ENCODE measurements at places on chromosomes 6 and 20.

- no peak for DNase-seq
Measured at GRCh38 chr6:132830334-132830751, 16.0 kb downstream of the RPS12 start.

GRCh38 chr20:5540091-5540490 lies 210.1 kb upstream of the SHLD1 start:
- DNase-seq: no peak

- no peak for DNase-seq
Measured at GRCh38 chr20:32433311-32434021, 75.3 kb downstream of the ASXL1 start.

DNA sequence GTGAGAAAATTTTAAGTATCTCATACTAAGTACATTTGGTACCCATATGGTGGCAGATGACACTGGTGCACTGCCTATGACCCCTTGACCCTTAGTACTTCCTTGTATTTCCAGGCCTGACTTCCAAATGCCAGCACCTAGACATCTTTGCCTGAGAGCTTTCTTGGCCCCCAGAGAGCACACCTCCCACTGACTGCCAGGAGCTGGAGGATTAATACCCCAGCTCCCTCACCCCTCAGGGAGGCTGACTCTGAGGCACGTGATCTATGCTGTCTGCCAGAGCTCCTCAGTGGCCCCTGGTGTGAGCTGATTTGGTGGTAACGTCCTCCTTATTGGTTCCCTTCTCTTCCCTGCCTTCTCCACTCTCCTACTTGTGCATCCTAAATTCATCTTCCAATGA lies 38.0 kb downstream of the BFSP1 start:
- DNase-seq: no peak

GRCh38 chr6:148027201-148027600 lies 315.4 kb upstream of the SASH1 start:
- no peak for DNase-seq

DNA sequence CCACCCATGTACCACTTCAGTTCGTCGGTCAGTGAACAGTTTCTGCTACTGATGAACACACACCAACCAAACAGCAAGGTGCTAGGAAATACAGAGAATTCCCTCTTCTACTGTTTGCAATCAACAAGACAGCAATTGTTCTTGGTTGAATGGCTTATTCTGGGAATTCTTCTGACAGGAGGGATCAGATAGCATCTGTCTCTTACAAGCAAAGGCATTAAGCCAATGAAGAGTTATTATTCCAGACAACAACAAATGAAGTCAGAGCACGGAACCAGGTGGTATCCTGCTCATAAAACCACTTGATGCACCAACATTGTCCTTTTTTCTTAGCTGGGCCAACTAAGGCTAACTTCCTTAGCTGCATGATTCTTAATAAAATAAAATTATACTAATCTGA lies 37.8 kb downstream of the PTPRK start:
- DNase-seq: no peak

DNA sequence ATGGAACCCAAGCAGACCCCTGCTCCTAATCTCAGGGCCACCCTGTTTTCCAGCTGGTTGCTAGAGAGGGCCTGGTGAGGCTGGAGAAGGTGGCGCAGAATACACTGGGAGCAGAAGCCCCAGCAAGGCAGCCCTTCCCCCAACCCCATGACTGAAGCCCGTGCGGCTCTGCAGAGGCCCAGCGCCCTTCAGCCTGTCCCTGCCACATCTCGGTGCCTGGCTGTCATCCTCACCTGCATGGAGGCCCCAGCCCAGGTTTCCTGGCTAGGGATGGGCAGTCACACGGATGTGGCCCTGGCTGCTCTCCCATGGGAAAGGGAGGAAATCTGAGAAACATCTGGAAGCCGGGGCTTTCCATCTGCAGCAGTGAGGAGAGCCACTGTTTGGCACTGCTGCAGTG lies 26.1 kb upstream of the VSTM2L start:
- no peak for DNase-seq

DNA sequence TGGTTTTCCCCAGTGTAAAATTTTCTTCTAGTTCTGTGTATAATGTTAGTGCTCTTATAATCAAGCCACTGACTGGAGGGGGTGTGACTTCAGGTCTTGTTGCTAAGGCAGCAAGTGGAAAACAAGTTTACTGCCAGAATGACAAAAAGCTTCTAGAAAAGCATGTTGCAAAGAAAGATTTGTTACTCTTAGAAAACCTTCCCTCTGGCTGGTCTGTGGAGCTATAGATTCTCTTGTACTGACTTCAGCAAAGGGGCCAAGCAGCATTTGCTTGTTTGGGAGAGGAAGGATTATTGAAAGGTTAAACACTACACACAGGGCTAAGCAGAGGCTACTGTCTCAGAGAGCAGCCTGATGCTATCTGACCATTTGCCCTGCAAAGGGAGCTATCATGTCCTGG lies 288.8 kb downstream of the BTBD9 start:
- DNase-seq: no peak

DNA sequence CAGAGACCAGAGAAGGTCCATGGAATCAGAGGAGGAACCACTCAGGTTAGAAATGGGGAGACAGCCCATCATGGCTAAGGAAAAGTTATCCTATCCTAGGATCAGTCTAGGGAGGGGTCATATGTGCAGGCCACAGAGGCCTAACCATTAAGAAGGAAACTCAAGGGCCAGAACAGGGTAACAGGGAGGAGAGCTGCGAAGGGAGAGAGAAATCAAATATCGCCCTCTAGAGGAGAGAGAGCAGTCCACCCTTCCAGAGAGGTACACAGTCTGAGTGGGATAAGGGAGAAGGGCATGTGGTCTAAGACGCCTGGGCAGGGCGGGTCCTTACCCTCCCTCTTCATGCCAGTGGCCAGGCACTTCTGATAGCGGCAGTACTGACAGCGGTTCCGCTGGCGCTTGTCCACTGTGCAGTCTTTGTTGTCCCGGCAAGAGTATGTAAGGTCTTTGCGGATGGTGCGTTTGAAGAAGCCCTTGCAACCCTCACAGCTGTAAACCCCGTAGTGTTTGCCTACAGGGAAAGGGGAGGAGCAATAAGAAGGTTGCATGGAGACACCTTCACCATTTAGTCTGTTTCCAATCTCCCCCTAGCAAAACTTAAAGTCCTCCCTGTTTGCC lies 2.9 kb downstream of the RXRB start:
- DNase-seq: no peak

DNA sequence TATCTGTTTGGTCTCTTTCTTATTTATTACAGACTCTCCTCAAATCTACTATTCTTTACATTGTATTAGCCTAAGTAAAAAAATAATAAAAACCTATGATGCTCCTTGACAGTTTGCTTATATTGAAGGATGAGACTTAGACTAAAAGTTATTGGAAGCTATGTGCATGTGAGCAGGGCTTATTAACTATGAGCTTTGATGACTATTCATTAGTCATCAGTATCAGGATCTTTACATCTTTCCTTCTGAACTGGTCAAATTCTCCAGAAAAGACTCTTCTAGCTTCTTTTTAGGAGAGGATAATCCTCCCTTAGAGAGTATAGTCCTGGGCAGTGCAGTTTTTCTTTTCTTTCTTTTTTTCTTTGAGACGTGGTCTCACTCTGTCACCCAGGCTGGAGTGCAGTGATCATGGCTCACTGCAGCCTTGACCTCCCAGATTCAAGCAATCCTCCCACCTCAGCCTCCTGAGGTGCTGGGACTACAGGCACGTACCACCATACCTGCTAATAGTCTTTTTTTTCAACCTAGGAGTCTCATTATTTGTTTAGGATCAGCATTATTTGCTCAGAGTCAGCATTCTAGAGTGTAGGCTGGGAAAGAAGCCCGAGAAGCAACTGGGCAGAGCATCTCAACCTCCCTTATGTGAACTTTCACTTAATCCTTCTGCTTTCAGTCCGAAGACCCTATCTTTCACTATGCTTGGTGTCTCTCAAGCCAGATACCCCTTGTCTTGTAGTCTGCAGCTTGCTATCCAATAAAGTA lies 37.1 kb upstream of the YWHAB start:
- no peak for DNase-seq

- peak; percentile 13 for DNase-seq
Measured at GRCh38 chr6:130697995-130698535, 129.1 kb upstream of the SMLR1 start.

GRCh38 chr20:48892891-48893290 lies 28.6 kb upstream of the ARFGEF2 start:
- no peak for DNase-seq

GRCh38 chr20:48105526-48105925 lies 320.2 kb upstream of the SULF2 start:
- DNase-seq: no peak

GRCh38 chr6:10414756-10415616 lies at the start of gene TFAP2A:
TSS of gene TFAP2A (minus strand) at chr6:10415074. CDS start at chr6:10414991, 83 bp downstream.
- DNase-seq: no peak

DNA sequence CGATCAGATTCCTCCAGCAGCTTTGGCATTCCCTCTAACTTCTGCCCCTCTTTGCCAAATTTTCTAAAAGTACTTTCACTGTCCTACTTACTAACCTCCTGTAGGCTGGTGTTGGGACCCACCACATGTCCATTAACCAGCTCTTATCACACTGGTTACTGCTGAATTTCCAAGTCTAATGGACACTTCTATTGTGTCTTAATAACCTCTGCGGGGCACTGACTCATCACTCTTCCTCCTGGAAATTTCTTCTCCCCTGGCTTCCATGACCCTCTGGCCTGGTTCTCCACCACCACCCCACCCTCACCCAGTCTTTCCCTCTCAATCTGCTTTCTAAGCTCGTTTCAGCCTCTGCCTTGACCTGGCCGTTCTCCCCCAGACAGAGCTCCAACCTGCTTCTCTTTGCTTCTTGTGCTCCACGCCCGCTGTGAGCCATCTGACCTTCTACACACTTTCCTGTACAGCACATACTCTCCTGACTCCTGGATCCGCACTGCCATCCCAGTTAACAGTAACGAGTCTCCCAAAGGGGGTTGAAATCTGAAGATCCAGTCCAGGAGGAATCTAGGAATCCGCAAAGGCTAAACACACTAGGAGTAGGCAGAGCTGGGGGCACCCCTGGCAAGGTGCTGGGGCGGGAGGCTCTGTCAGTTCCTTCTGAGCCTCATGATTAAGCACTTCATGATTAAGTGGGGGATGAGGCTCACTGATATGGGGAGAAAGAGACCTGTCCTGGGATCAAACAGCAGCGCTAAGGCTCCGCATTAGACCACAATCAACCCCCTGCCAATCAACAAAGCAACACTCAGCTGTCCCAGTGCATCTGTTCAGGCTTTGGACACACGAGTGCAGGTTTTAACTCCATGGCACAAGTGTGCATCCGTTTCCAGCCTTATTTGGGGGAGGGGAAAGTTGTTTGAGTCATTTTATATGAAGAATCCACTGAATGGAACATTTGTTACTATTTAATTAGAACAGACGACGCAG lies 146.3 kb downstream of the LY86 start:
- DNase-seq: no peak

DNA sequence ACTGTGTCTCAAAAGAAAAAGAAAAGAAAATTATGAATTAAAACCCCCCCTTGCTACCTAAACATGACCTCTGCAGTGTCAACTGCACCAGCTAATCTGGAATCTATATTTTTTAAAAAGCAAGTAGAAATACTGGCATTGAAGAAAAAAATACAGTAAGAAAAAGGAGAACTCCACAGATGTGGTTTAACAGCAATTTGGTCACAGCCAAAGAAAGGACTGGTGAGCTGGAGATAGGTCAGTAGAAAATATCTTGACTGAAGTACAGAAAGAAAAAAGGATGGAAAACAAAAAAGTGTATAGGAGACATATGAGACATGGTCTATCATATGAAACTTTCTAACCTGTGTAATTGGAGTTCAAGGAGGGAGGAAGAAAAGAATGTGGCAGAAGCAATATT lies 44.1 kb upstream of the ERVFRD-1 start:
- no peak for DNase-seq

DNA sequence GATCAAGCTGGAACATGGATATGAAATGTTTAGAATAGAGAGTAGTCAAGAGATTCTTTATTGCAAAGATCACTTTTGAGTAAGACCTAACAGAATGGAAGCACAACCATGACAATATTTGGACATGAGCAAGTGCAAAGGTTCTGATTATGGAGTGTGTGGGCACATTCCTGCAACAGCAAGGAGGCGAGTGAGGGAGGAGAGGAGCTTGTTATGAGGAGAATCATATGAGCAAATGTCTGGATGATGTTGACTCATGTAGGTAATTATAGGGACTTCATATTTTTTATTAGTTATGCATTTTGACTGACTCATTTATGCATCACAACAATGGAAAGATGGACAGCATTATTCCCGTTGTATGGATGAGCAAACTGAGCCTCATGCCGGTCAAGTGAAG lies 100.8 kb upstream of the SLC35B3 start:
- no peak for DNase-seq

DNA sequence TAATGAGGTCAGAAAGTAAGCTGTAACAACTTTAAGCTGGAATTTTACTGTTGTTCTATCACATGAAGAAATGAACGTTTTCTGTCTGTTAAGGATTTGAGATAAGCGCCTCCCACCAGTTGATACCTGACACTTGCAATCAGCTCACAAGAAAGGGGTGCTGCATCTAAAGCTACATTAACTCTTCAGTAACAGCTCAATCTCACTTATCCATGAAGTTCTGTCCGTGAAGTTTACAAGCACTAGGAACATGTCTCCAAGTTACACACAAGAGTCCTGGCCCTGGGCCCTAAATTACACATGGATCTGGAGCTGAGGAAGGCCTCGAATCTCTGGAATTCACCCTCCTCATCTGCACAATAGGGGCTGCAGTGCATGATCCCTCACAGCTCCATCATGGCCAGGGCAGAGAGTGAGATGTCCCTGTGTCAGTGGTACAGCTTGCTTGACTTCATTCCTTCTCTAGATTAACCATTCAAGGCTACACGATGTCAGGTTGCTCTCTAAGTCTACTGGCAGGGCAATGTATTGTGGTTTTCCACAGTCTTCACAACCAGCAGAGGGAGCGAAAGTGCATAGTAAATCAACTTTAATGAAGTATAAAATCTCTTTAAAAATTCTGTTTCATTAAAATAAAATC lies 182.4 kb upstream of the MCHR2 start:
- DNase-seq: no peak

DNA sequence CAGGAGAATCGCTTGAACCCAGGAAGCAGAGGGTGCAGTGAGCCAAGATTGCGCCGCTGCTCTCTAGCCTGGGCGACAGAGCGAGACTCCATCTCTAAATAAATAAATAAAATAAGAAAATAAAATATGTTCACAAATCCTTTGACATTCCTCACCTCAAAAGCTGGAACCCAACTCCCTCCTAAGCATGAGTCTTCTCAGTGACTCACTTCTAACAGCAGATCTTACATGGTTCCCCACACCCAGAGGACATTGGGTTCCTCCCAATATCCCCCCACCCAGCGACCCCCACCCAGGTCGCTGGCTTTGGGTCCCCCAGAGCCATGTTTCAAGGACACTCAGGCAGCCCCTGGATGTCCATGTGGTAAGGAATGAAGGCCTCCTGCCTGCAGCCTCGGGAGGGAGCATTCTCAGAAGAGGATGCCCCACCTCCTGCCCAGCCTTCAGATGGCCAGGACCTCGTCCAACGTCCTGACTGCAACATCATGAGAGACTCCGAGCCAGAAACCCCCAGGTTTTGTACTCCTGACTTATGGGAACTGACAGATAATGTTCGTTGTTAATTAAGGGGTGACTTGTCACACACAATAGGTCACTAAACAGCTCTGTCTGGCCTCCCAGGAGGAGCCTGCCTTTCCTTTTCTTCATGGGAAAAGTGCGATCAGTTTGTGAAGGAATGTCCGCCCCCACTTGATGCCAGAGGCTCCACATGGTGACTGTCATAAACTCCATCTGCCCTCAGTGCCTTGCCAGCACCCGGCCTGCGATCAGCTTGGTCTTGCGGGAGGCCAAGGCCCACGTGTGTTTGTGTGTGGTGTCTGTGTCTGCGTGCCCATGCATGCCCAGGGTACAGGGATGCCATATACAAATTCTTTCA lies 10.1 kb upstream of the GMEB2 start:
- DNase-seq: no peak

Data from activated CD8-positive, alpha-beta memory T cell treated with anti-CD3 and anti-CD28 coated beads for 4 hours (primary cell).